ENCODE measurements at places on chromosomes 7 and 10. TPM values are rescaled to one million over a fixed set of nuclear protein-coding genes. Genes with fewer than 3 reads are reported as not detected.

ACBD7 gene
- total RNA-seq, result 1.2 TPM

SORBS1 gene
- 0.91 TPM for total RNA-seq

NME8 gene
- total RNA-seq, result not detected

LIPN gene
- total RNA-seq, result not detected

EN2 gene
- 0.54 TPM for total RNA-seq
